ENCODE measurements at places on chromosomes 16 and 17. TPM values are rescaled to one million over a fixed set of nuclear protein-coding genes. Genes with fewer than 3 reads are reported as not detected.

AKAP10 gene
- polyA plus RNA-seq = 30.1 TPM

DNA sequence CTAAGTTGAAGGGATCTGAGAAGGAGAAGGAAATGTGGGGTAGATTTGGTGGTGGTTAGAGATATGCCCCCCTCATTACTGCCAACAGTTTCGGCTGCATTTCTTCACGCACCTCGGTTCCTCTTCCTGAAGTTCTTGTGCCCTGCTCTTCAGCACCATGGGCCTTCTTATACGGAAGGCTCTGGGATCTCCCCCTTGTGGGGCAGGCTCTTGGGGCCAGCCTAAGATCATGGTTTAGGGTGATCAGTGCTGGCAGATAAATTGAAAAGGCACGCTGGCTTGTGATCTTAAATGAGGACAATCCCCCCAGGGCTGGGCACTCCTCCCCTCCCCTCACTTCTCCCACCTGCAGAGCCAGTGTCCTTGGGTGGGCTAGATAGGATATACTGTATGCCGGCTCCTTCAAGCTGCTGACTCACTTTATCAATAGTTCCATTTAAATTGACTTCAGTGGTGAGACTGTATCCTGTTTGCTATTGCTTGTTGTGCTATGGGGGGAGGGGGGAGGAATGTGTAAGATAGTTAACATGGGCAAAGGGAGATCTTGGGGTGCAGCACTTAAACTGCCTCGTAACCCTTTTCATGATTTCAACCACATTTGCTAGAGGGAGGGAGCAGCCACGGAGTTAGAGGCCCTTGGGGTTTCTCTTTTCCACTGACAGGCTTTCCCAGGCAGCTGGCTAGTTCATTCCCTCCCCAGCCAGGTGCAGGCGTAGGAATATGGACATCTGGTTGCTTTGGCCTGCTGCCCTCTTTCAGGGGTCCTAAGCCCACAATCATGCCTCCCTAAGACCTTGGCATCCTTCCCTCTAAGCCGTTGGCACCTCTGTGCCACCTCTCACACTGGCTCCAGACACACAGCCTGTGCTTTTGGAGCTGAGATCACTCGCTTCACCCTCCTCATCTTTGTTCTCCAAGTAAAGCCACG lies 28.3 kb downstream of the STH start:
- no peak overlapping the region for H3K4me3 ChIP-seq
- H3K27ac ChIP-seq = peak overlapping the region; percentile 67
- H3K27me3 ChIP-seq = no peaks in the 10 kb centered on the region
- DNase-seq = no peak

DNA sequence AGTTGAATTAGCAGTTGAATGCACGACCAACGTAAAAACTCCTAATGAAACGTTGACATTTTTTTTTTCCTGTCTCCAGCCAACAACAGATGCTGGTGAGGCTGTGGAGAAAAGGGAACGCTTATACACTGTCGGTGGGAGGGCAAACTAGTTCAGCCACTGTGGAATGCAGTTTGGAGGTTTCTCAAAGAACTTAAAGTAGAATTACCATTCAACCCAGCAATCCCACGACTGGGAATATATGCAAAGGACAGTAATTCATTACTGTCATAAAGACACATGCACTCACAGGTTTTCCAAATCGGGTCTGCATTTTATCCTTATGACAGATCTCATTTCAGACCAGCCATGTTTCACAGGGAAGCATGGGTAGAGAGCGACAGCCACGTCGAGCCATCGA lies 3.5 kb upstream of the WFDC1 start:
- H3K4me1 ChIP-seq = peaks cover 38% of the 10 kb centered on the region
- DNase-seq = no peak
- H3K4me3 ChIP-seq = no peak overlapping the region
- peaks cover 16% of the 10 kb centered on the region for H3K27me3 ChIP-seq
- H3K27ac ChIP-seq = no peak overlapping the region

GRCh38 chr16:56616608-56617211 lies 8.3 kb downstream of the MT2A start:
- H3K4me1 ChIP-seq = peaks cover 13% of the 10 kb centered on the region
- H3K36me3 ChIP-seq = no peaks in the 10 kb centered on the region
- no peak for DNase-seq
- H3K4me3 ChIP-seq = peak overlapping the region; percentile 40
- H3K27me3 ChIP-seq = no peaks in the 10 kb centered on the region

KRTAP1-5 gene
- not detected for polyA plus RNA-seq

- no peak for DNase-seq
- no peak overlapping the region for H3K4me3 ChIP-seq
- no peaks in the 10 kb centered on the region for H3K27me3 ChIP-seq
These were observed 110.6 kb downstream of the ZFHX3 start for GRCh38 chr16:72937360-72937759.

PERCC1 gene
- polyA plus RNA-seq = 3.3 TPM

- no peaks in the 10 kb centered on the region for H3K36me3 ChIP-seq
- H3K27me3 ChIP-seq = no peaks in the 10 kb centered on the region
- no peaks in the 10 kb centered on the region for H3K4me1 ChIP-seq
- H3K27ac ChIP-seq = no peak overlapping the region
- H3K4me3 ChIP-seq = no peak overlapping the region
These were observed 466.6 kb upstream of the ERCC4 start for GRCh38 chr16:13453325-13453724.

- no peak overlapping the region for H3K4me3 ChIP-seq
- peaks cover 11% of the 10 kb centered on the region for H3K4me1 ChIP-seq
- no peak for DNase-seq
- no peaks in the 10 kb centered on the region for H3K36me3 ChIP-seq
- H3K27ac ChIP-seq = no peak overlapping the region
- no peaks in the 10 kb centered on the region for H3K27me3 ChIP-seq
These were observed 8.7 kb downstream of the RAP1GAP2 start for GRCh38 chr17:2804912-2805311.

- DNase-seq = no peak
- H3K27ac ChIP-seq = no peak overlapping the region
- no peaks in the 10 kb centered on the region for H3K36me3 ChIP-seq
These were observed 92.8 kb downstream of the HS3ST3A1 start for GRCh38 chr17:13508896-13509295.

DOC2B gene
- 3.4 TPM for polyA plus RNA-seq

CA5A gene
- 0.13 TPM for polyA plus RNA-seq

HAGH gene
- 27.6 TPM for polyA plus RNA-seq

- H3K4me1 ChIP-seq = no peaks in the 10 kb centered on the region
- no peaks in the 10 kb centered on the region for H3K27me3 ChIP-seq
- no peaks in the 10 kb centered on the region for H3K36me3 ChIP-seq
- DNase-seq = no peak
These were observed 117.9 kb downstream of the CPPED1 start for GRCh38 chr16:12685806-12686205.

- no peak for DNase-seq
- H3K27me3 ChIP-seq = peaks cover 24% of the 10 kb centered on the region
- no peaks in the 10 kb centered on the region for H3K36me3 ChIP-seq
- H3K4me1 ChIP-seq = no peaks in the 10 kb centered on the region
- H3K4me3 ChIP-seq = no peak overlapping the region
These were observed 33.1 kb upstream of the COL1A1 start for GRCh38 chr17:50234581-50234980.

NF1 gene
- 57.7 TPM for polyA plus RNA-seq

GRCh38 chr16:50999181-50999580 lies 151.9 kb downstream of the SALL1 start:
- DNase-seq = no peak
- H3K4me1 ChIP-seq = no peaks in the 10 kb centered on the region
- no peak overlapping the region for H3K27ac ChIP-seq
- H3K4me3 ChIP-seq = no peak overlapping the region
- H3K27me3 ChIP-seq = no peaks in the 10 kb centered on the region

DNA sequence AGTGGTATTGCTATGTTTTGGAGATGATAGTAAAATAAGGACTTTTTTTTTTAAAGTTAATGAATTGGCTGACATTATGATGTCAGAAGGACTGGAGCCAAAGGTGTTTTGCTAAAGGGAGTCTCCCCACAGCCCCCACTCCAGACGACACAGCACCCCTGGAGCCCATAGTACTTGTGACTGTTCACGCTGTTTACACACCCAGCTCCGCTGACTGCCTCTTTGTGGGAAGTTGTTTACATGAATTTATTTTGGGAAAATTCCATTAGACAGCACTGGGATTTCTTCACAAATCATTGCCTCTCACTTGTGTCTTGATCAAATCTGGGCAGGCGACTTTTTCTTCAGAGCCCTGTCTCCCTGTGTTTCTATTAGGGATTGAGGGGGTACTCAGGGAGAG lies 108.6 kb downstream of the C17orf67 start:
- no peak overlapping the region for H3K4me3 ChIP-seq
- H3K27me3 ChIP-seq = no peaks in the 10 kb centered on the region
- no peaks in the 10 kb centered on the region for H3K4me1 ChIP-seq
- H3K27ac ChIP-seq = no peak overlapping the region
- H3K36me3 ChIP-seq = no peaks in the 10 kb centered on the region
- no peak for DNase-seq

GAS2L2 gene
- 1.8 TPM for polyA plus RNA-seq

C16orf46 gene
- 1.7 TPM for polyA plus RNA-seq

DNA sequence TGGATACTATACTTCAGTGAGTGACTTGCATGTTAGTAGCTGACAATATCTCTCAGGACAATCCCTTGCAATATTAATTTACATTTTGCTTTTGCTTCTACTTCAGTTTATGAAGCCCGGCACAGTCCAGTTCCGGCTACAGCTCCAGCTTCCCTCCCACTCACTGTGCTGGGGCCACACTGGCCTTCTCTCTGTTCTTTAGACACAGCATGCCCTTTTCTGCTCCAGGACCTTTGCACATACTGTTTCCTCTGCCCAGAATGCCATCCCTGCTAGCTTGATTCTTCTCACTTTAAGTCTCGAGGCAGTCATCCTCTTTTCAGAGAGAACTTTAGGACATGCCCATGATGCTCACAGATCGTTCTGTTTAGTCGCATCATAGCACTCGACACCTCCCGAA lies 25.5 kb upstream of the LRRC75A start:
- peaks cover 46% of the 10 kb centered on the region for H3K27me3 ChIP-seq
- no peaks in the 10 kb centered on the region for H3K36me3 ChIP-seq
- no peak for DNase-seq
- no peak overlapping the region for H3K27ac ChIP-seq

RAMP2 gene
- 192 TPM for polyA plus RNA-seq

GRCh38 chr17:37651849-37652248 lies 8.6 kb upstream of the DDX52 start:
- no peak for DNase-seq
- no peak overlapping the region for H3K4me3 ChIP-seq
- no peak overlapping the region for H3K27ac ChIP-seq

DNA sequence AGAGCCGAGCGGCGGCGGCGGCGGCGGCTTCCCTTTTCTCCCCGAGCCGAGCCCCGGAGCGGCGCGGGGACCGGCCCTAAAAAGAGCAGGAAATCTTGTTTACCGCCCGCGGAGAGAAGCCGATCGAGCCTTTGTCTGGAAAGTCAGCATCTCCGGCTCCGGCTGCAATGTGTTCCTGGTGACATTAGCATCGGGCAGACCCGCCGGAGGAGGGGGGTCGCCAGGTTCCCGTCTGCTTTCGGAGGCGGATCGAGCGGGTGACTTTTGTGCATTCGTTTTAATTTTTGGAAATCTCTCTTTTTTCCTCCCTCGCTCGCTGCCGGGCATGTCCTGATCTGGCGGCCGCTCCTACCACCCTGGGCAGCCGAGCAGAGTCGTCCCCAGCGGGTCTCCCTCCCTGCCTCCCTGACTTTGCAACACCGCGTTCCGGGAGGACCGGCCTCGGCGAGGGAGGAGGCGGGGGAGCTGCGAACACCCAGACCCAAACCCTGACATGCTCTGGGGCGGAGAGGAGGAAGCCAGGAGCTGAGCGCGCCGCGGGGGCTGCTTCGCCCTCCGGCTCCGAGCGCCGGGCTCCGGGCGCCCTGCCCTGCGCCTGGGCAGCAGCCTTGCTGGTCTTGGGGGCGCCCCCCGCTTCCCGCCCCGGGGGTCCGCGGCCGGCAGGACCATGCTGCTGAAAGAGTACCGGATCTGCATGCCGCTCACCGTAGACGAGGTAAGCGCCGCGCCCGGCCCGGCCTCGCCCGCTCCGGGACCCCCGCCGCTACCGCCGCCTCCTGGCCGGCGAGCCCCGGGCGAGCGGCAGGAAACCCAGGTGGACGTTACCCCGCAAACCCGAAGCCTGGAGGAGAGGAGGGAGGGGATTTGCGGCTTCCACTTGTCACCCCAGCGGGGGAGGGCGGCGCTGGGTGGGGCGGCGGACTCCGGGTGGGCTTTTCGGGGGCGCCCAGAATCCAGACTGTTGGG lies 690 bp downstream of the PITPNC1 start:
- H3K27me3 ChIP-seq = no peaks in the 10 kb centered on the region
- peak overlapping the region; percentile 93 for H3K27ac ChIP-seq
- peak; percentile 53 for DNase-seq
- H3K4me1 ChIP-seq = peaks cover 9% of the 10 kb centered on the region

DNA sequence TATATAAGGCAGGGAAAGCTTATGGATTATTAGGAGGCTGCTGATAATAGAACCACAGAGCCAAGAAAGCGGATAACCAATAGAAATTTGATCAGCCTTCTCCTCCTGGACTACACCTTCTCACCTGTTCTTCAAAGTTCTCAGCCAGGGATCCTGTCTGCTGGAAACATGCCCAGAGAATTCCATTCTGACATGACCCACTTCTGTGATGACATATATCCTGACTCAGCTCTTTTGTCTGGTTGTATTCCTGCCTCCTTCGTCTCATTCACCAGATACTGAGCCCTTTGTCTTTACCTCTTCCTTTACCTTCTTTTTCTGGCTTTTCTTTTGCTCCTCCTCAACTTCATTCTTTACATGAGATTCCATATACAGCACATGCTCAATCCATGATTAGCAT lies 576.1 kb downstream of the CDH11 start:
- no peak overlapping the region for H3K27ac ChIP-seq
- H3K27me3 ChIP-seq = no peaks in the 10 kb centered on the region
- H3K36me3 ChIP-seq = no peaks in the 10 kb centered on the region
- H3K4me3 ChIP-seq = no peak overlapping the region

KRT12 gene
- 0.10 TPM for polyA plus RNA-seq

ABCC12 gene
- polyA plus RNA-seq = 0.06 TPM

- no peaks in the 10 kb centered on the region for H3K4me1 ChIP-seq
- no peak overlapping the region for H3K27ac ChIP-seq
- H3K27me3 ChIP-seq = no peaks in the 10 kb centered on the region
- H3K4me3 ChIP-seq = no peak overlapping the region
- DNase-seq = no peak
These were observed 126.8 kb downstream of the CACNG3 start for GRCh38 chr16:24382762-24383407.

- H3K4me3 ChIP-seq = no peak overlapping the region
- no peaks in the 10 kb centered on the region for H3K4me1 ChIP-seq
- no peak overlapping the region for H3K27ac ChIP-seq
- peaks cover 2% of the 10 kb centered on the region for H3K36me3 ChIP-seq
- DNase-seq = no peak
- no peaks in the 10 kb centered on the region for H3K27me3 ChIP-seq
These were observed 105.0 kb downstream of the ABCC6 start for GRCh38 chr16:16118337-16118736.

RRAD gene
- polyA plus RNA-seq = 9.2 TPM

GRCh38 chr16:81278526-81278925 lies 36.2 kb upstream of the GAN start:
- no peak overlapping the region for H3K27ac ChIP-seq
- H3K27me3 ChIP-seq = no peaks in the 10 kb centered on the region

- no peaks in the 10 kb centered on the region for H3K27me3 ChIP-seq
- H3K4me3 ChIP-seq = no peak overlapping the region
These were observed 41.4 kb downstream of the SMG6 start for GRCh38 chr17:2262135-2262587.

GRCh38 chr17:48486557-48486956 lies 44.3 kb downstream of the HOXB1 start:
- H3K36me3 ChIP-seq = no peaks in the 10 kb centered on the region
- no peaks in the 10 kb centered on the region for H3K27me3 ChIP-seq
- no peak overlapping the region for H3K27ac ChIP-seq
- H3K4me1 ChIP-seq = no peaks in the 10 kb centered on the region
- H3K4me3 ChIP-seq = no peak overlapping the region
